ENCODE measurements at places on chromosomes 11 and 22.

DNA sequence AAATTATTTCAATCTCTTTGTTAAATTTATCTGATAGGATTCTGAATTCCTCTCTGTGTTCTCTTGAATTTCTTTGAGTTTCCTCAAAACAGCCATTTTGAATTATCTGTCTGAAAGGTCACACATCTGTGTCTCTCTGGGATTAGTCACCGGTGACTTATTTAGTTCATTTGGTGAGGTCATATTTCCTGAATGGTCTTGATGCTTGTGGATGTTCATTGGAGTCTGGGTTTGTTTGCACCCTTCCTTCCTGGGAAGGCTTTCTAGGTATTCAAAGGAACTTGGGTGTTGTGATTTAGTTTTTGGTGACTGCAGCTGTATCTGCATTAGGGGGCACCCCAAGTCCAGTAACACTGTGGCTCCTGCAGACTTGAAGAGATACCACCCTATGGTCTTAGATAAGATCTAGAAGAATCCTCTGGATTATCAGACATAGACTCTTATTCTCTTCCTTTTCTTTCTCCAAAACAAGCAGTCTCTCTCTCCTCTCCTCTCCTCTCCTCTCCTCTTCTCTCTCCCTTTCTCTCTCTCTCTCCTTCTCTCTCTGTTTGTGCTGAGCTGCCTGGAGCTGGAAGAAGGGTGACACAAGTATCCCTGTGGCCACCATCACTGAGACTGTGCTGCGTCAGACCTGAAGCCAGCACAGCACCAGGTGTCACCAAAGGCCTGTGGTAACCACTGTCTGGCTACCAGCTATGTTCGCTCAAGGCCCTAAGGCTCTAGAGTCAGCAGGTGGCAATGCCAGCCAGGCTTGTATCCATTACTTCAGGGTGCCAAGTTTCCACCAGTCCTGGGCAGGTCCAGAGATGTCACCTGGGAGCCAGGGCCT lies 3.3 kb upstream of the HEPN1 start:
- DNase-seq, result peak; percentile 48

- peak; percentile 23 for DNase-seq
These were observed 41.5 kb downstream of the CSTPP1 start for GRCh38 chr11:46978005-46978491.

DNA sequence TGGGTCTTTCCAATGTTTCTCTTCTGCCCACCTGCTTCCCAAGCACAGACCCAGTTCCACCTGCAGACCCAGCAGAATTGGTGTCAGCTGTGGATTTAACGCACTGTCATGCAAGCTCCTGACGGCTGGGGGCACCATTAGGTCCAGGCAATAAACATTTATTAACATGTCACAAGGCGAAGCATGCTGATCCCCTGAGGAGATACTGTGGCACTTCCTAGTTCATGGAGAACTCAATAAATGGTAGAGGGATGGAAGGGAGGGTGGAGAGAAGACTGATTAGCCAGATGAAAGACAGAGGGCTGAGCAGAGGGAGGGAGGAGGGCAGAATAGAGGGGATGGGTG lies 68.3 kb upstream of the TSPAN18 start:
- DNase-seq, result no peak

DNA sequence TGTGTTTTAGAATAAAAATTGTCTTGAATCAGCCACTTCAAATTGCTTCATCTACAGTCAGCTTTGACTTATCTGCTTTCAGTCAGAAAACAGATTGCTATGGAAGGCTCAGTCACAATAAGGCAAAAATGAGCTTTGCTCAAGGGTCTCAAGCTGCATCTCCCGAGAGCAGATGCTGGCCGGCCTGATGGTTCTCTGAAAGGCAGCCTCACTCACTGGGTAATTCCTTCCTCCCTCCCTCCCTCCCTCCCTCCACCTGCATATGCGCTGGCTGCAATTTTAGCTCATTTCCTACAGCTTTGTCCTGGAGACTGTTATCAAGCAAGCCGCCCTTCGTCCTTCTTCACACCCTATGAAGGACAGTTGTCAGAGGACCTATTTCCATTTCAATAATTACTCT lies 1.6 kb upstream of the IZUMO1R start:
- no peak for DNase-seq

- DNase-seq, result no peak
These were observed 295.9 kb upstream of the ANO5 start for GRCh38 chr11:21896746-21897602.

DNA sequence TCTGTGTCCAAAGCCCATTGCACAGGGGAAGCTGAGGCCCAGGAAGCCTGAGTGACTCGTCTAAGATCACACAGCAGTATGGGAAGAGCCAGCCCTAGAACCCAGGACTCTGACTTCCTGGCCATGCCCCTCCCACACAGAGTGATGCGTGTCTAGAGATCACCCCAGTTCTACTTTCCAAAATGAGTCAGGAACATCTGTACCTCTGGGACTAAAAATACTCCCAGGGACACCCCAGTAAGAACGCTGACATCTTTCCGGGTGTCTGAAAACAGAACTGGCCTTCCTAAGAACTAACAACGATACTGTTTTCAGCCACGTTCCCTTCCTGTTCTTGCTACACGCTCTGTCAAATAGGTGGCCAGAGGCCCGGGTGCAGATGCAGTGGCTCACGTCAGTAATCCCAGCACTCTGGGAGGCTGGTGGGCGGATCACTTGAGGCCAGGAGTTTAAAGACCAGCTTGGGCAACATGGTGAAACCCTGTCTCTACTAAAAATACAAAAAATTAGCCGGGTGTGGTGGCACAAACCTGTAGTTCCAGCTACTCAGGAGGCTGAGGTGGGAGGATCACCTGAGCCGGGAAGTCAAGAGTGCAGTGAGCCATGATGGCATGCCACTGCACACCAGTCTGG lies 21.7 kb upstream of the PDGFB start:
- DNase-seq, result no peak

DNA sequence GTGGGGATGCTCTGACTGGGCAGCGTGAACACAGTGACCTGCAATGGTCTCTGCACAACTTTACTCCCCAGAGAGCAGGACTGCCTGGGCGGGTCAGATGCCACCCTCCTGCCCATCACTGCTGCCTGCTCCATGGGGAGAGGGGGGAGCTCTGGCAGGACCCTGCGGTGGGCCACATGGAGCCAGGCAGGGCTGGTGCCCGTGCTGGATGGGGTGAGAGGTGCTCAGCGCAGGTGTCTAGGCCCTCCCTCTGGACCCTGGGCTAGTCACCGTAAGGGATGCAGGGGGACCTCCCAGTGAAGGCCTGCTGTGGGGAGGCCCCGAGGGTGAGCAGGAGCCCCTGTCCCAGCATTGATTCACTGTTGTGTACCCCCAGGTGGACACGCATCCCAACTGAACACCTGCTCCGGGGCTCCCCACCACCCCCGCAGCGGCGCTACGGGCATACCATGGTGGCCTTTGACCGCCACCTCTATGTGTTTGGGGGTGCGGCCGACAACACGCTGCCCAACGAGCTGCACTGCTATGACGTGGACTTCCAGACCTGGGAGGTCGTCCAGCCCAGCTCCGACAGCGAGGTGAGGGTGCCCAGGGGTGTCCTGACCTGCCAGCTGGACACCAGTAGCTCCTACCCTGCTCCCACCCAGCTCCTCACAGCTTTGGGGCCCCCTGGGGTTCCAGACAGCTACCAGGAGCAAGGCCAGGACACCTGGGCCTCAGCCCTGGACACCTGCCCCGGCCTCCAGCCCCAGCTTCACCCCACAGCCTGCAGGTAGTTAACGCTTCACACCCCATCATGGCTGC lies 9.4 kb downstream of the LZTR1 start:
- no peak for DNase-seq

DNA sequence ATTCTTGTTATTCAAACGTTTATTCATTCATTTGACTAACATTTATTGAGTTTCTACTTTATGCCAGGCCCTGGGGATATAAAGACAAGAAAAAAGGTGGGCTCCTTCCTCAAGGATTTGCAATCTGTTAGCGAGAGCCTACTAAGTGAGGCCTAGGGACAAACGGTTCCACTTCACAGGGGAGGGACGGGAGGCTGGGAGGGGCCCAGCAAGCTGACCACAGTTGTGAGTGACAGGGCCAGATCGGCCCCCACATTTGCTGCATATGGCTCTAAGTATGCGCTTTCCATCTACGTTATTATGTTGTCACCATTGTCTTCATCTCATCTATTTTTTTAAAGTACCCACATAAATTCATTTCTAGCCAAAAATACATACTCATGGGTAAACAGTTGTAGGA lies 271.1 kb downstream of the BUD13 start:
- DNase-seq, result no peak

- peak; percentile 97 for DNase-seq
These were observed 1.4 kb downstream of the CTTN start for GRCh38 chr11:70399681-70400112.

Measured in astrocyte of the spinal cord (primary cell).